ENCODE measurements at places on chromosomes 11 and 22.

DNA sequence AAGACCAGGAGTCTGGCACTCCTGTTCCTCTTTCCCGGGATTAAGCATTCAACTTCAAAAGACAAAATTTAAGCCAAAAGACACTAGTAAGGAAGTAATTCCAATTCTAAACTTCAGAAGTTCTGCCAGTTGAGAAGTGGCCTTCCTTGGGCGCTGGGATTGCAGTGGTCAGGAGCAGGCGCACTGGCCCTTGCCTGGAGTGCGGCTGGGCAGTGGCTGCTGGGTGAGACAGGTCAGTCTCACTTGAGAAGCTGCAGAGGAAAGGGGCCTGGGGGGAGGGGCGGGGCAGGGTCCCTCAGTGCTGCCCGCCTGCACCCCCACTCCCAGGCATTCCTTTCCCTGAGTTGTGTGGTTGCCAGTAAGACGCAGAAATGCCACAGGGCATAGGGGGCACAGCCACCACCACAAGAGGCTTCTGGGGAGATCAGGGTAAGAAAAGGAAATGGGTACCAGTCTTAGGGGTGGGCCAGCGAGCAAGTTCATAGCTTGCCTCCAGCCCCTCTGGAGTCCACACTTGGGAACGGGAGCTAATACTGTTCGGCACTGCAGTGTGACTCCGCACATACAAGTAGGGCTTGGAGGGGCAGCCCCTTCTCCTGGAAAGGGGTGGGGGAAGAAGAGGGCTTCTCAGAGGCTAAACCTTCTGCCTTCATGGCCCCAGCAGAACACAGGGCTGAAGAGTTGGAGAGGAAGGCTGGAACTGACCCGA lies 5.5 kb downstream of the MRPL49 start:
- no peak for DNase-seq

DNA sequence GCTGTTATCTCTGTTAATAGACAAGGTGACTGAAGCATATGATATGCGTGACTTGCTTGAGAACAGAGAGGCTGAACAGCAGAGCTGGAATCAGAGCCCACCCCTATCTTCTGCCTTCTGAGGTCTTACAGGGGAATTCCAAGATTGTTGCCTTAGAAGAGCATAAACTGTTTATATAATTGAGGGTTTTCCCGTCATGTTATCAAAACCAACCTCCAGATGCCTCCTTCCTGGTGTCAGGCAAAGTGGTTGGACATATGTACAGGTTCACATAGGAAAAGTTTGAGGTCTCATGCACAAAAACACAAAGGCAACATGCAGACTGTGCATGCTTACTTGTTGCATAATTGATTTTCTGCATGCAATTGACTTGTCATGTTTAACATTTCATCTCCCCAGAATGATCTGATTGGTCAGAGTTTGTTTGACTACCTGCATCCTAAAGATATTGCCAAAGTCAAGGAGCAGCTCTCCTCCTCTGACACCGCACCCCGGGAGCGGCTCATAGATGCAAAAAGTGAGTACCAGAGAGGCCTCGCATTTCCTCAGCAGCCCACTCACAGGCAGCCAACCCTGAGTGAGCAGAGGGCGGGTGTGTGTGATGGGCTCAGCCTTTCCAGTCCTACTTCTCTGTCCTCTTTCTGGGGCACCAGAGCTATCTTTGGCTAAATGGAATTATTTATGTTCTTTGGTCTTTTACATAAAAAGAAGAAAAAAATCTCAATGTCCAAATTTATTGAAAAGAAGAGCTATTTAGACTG lies 88.9 kb downstream of the BMAL1 start:
- no peak for DNase-seq

GRCh38 chr22:37746366-37747079 lies 49.7 kb downstream of the TRIOBP start:
- no peak for DNase-seq

DNA sequence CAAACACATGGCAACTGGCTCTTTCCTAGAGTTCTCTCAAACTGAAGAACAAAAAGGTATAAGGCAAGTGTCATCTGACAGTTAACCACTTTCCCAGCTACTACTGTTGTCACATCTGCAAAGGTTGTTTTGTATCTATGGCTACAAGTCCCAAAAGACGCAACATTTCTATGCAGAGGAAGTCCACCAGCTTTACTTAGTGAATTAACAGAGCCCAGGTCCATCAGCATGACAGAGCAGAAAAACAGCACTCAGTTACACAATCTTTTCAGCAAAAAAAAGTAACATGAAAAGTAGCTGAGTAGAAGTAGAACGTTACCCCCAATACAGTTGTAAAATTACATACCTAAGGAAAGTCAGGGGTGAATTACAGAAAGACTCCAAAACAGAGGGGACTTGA lies 12.1 kb downstream of the CPSF7 start:
- DNase-seq = peak; percentile 11

DNA sequence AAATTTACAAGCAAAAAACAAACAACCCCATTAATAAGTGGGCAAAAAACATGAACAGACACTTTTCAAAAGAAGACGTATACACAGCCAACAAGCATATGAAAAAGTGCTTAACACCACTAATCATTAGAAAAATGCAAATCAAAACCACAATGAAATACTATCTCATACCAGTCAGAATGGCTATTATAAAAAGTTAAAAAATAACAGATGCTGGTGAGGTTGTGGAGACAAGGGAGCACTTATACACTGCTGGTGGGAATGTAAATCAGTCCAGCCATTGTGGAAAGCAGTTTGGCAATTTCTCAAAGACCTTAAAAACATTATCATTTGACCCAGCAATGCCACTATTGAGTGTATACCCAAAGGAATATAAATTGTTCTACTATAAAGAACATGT lies 72.3 kb downstream of the BBOX1 start:
- DNase-seq = no peak

- DNase-seq = no peak
These were observed 45.4 kb upstream of the ANO3 start for GRCh38 chr11:26286472-26287066.

DNA sequence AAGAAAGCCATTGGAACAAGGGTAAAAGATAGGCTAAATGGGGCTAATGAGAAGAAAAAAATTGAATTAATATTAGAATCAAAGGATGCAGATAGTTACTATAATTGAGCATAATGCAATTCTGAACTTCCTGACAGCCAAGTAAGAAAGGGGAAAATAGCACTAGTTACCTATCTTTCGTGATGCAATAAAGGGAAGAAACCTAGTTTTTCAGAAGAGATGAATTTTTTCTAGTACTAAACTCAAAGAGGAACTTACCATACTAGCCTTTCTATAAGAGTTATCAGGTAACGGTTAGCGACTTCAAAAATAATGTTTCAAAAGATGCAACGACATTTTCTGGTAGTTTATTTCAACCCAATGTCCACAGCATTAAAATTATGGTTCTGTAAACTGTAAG lies 8.8 kb upstream of the WT1 start:
- DNase-seq = no peak

DNA sequence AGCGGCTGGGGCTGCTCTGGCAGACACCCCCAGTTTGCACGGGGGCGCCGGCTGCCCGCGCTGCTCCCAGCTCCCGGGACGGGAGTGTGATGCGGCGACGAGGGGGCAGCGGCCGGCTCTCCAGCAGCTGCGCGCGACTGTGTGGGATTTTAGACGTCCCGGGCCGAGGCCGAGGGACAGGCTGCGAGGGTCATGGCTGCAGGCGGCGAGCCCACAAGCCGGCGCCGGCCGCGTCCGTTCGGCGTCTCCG lies 159 bp downstream of the FZD4 start:
- DNase-seq = no peak

GRCh38 chr11:87832211-87832610 lies 343.0 kb downstream of the RAB38 start:
- DNase-seq = no peak

GRCh38 chr22:21626073-21626734 lies 3.6 kb downstream of the YDJC start:
- DNase-seq = no peak

DNA sequence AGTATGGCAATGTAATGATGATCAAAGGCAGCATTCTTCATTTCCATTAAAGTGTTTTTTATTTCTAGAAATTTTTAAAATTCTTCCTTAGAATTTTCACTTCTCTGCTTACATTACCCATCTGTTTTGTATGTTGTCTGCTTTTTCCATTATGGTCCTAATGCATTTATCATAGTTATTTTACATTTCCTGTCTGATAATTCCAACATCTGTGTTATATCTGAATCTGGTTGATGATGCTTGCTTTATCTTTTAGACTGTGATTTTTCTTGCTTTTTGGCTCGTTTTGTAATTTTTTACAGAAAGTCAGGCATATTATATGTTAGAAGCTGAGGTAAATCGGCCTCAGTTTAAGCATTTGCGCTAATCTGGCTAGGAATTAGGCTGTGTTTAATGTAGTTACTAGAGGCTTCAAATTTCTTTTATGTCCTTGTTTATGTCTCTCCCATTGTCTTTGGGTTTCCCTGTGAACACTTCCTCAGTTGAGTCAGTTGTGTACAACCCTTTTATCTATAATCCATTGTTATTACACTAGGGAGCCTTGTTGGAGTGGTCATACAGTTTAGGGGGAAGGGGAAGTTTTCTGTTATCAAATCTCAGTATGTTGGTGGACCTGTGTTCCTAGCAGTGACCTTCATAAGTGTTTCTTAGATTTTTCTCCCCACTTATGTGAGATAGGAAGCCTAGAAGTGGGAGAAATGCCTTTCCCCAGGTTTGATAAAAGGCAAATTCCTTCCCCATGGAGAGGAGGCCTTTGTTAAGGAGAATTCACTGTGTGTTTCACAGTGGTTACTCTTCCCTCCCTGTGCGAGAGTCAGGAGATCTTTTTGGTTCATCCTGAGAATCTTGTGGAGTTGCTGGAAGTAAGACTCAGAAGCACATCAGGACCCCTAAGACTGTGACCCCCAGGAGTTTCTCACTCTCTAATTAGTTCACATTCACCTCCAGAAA lies 437.5 kb downstream of the INSC start:
- no peak for DNase-seq

DNA sequence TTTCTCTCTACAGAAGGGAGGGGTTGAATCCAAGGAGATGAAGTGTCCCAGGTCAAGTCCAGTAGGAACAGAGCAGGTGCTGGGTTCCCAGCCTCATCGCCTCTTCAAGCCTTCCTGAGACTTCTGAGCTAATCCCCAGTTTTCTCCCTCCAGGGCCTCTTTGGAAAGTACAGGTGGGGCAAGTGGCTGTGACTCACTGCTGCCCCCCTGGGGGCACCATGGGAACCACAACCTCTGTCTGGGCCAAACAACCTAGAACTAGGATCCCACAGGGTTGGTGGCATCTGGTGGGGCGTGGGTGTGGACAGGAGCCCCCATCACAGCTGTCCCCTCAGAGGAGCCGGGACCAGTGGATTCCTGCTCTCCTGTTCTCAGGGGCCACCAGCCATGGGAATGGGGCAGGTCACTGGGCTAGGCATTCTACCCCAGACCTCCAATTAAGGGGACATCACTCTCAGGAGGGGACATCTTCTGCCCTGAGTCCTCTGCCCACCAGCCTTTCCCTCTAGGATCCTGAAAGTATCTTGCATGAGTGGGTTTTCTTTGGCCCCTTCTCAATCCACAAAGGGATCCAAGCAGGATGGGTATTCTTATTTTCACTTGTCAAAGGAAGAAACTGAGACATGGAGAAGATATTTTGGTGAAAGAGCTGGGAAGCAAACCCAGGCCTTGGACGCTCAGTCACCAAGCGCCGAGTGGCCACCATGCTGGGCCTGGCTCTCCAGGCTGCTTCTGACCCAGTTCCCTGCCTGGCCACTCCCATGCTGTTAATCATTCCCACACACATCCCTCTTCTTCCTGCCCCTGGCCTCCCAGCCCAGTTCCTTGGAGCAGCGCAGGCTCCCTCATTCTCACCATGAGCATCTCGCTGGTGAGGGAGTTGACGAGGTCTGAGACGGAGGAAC lies 23.8 kb downstream of the LRRC10B start:
- DNase-seq = peak; percentile 31

- no peak for DNase-seq
These were observed 38.5 kb downstream of the DNAJC24 start for GRCh38 chr11:31408201-31408600.

DNA sequence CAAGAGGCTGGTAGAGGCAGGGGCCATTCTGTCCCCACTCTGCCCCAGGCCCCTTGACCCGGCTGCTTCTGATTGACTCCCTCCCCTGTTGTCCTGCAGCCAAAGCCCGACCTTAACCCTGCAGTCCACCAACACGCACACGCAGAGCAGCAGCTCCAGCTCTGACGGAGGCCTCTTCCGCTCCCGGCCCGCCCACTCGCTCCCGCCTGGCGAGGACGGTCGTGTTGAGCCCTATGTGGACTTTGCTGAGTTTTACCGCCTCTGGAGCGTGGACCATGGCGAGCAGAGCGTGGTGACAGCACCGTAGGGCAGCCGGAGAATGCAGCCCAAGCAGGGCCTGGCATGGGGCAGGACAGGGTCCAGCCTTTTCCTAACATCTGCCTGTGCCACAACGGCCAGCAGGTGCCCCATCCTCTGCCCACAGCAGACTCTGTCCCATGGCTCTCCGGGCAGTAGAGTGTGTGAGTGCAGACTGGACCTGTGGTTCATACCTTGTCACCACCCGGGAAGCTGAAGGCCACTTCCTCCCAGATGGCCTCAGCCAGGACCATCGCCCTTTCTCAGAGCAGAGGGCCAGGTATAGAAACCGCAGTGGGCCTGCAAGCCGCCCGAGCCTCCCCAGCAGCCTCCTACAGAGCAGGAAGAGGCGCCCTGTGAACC lies 26.8 kb upstream of the MGAT3 start:
- no peak for DNase-seq

DNA sequence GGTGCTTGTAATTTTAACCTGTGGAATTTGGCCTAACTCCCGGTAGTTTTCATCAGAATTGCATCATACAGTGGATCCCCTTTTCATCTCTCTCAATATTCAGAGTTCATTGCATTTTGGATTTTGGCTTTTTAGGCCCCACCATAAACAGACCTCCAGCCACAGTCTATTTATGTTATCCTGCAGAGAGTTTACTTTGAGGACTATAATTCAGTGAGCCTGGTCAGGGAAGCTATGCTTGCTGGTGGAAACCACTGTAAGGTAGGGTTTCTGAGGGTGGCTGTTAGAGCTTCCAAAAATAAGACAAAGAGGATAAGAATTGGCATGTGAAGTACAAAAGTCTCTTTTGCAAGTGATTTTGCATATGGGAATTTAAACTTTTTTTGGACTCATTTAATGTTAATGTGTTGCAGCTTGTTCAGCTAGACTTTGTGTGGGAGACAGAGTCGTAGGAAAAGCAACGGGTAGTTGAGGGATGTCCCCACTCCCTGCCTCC lies 34.8 kb upstream of the DDI1 start:
- no peak for DNase-seq

GRCh38 chr11:75525433-75526191 lies at the start of gene GDPD5:
Gene GDPD5, minus strand, starts transcription at chr11:75525941. Its CDS starts 48,206 bp downstream, at chr11:75477735.
- DNase-seq = peak; percentile 84

- DNase-seq = no peak
These were observed 31.8 kb downstream of the USP35 start for GRCh38 chr11:78220218-78221157.

GRCh38 chr22:25126510-25126909 lies 73.1 kb upstream of the CRYBB3 start:
- no peak for DNase-seq

- DNase-seq = no peak
These were observed 2.1 kb downstream of the KIF18A start for GRCh38 chr11:28105869-28106268.

DNA sequence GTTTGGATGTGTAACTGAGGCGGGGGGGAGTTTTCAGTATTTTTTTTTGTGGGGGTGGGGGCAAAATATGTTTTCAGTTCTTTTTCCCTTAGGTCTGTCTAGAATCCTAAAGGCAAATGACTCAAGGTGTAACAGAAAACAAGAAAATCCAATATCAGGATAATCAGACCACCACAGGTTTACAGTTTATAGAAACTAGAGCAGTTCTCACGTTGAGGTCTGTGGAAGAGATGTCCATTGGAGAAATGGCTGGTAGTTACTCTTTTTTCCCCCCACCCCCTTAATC lies 2.3 kb downstream of the MALAT1 start:
- DNase-seq = no peak

All from dermis microvascular lymphatic vessel endothelial cell (primary cell).